ENCODE measurements at places on chromosomes 16 and 17. TPM values are rescaled to one million over a fixed set of nuclear protein-coding genes. Genes with fewer than 3 reads are reported as not detected.

GRCh38 chr16:77885571-77886295 is 97.4 kb downstream of the VAT1L start:
- H3K27me3 ChIP-seq, result no peaks in the 10 kb centered on the region
- H3K27ac ChIP-seq, result no peak overlapping the region
- H3K4me3 ChIP-seq, result no peak overlapping the region
- no peaks in the 10 kb centered on the region for H3K4me1 ChIP-seq

- H3K27me3 ChIP-seq, result no peaks in the 10 kb centered on the region
- no peak overlapping the region for H3K4me3 ChIP-seq
- H3K36me3 ChIP-seq, result peaks cover 2% of the 10 kb centered on the region
- no peak for DNase-seq
- peaks cover 63% of the 10 kb centered on the region for H3K4me1 ChIP-seq
These were observed 31.2 kb downstream of the NSMCE1 start for GRCh38 chr16:27237219-27238015.

- no peaks in the 10 kb centered on the region for H3K27me3 ChIP-seq
- H3K4me3 ChIP-seq, result no peak overlapping the region
- no peak for DNase-seq
- peaks cover 10% of the 10 kb centered on the region for H3K4me1 ChIP-seq
- H3K36me3 ChIP-seq, result peaks cover 31% of the 10 kb centered on the region
- H3K27ac ChIP-seq, result no peak overlapping the region
These were observed 20.8 kb downstream of the CIAPIN1 start for GRCh38 chr16:57426356-57426755.

DNA sequence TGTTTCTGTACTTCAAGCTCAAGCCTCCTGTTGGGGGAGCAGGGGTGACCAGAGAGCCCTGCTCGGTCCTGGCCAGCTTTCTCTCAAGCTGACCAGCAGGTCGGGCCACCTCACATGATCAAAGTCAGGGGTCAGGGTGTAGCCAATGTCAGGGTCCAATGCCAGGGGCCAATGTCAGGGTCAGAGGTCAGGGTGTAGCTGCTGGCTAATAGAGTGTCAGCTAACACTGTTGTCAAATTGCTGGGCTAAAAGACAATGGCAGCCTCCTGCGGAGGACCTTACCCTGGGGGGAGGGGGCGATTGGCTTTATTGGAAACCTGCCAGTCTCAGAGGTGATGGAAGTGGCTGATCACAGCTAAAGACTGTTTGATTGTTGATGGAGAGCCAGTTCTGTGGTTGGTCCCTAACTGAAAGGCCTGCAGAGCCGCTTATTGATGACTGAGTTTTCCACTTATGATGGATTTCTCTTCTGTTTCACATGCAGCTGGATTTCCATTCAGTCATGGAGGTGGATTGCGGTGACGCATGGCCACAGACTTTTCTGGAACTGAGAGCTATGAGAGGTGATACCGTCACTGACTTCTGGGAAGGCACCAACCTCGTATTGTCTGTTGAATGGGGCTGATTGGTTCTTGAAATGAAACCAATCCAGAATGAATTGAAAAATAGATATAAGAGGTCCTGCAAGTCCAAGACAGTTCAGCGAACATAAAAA is 97.4 kb upstream of the ZFHX3 start:
- no peaks in the 10 kb centered on the region for H3K36me3 ChIP-seq
- no peak for DNase-seq
- no peak overlapping the region for H3K4me3 ChIP-seq
- H3K27me3 ChIP-seq, result peaks cover 4% of the 10 kb centered on the region
- no peak overlapping the region for H3K27ac ChIP-seq

DNA sequence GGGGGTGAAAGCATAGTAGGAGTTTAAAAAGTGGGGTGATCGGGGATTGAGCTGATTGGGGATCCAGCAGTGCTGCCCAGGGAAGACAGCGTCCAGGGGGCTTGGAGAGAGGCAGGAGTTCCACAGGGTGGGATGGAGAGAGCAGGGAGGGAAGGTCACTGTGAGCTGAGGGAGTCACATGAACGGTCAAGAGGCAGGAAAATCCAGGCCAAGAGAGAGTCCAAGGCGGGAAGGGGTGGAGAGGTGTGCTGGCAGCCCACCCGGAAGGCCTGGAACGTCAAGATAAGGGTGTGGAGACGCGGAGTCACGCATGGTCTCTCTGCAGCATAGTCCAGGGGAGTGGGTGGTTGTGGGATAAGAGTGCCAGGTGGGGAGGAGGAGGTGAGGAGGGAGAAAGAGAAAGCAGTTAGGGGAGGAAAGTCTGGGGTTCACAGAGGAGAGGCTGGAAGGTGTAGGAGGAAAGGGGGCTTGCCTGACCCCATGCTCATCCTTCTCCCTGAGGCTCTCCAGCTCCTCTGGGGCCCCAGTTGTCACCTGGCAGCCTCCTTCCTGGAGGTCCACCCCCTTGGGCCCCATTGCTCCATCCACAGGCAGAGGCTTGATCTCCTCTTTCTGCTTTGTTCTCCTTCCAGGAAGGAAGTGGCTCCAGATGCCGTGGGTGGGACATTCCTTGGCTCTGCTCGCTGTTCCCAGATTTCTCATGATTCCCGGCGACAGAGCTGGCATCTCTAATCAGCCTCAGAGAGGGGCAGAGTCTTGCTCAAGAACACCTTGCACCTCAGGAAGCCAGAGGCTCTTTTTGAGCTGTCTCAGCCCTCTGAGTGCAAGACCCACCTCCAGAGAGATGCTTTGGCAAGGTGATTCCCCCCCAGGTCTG is 28.7 kb downstream of the CCR7 start:
- peak overlapping the region; percentile 55 for H3K27ac ChIP-seq
- H3K36me3 ChIP-seq, result no peaks in the 10 kb centered on the region
- DNase-seq, result no peak

GRCh38 chr17:40075942-40076498 is 13.3 kb downstream of the THRA start:
- no peak for DNase-seq
- peaks cover 8% of the 10 kb centered on the region for H3K36me3 ChIP-seq
- no peaks in the 10 kb centered on the region for H3K27me3 ChIP-seq
- no peak overlapping the region for H3K4me3 ChIP-seq
- H3K27ac ChIP-seq, result peak overlapping the region; percentile 75
- peaks cover 32% of the 10 kb centered on the region for H3K4me1 ChIP-seq

DNA sequence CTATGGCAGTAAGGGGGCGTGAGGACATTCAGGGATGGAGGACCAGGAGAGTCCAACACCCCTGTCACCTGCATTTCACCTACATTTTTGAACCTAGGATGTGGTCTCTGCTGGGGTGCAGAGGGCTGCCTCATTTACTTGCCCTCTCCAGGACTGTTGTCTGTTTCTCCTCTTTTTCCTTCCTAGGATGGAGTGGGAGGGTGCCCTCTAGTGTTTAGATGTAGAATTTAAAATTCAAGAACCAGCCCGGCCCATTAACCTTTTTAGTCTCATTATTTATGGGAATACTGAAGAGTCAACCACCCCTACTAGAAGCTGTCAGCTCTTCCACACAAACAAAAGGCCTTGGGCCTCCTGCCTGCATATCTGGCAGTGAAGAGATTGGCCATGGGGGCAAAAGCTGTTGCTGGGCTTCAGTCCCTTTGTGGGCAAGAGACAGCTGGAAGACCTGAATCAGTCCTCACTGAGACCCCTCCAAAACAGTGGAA is 2.5 kb upstream of the STARD3 start:
- DNase-seq, result peak; percentile 37
- H3K27ac ChIP-seq, result no peak overlapping the region
- H3K4me1 ChIP-seq, result peaks cover 26% of the 10 kb centered on the region
- peaks cover 16% of the 10 kb centered on the region for H3K27me3 ChIP-seq
- H3K36me3 ChIP-seq, result no peaks in the 10 kb centered on the region
- H3K4me3 ChIP-seq, result no peak overlapping the region

GRCh38 chr16:69563605-69564580 is 1.9 kb upstream of the NFAT5 start:
- peak overlapping the region; percentile 91 for H3K4me3 ChIP-seq
- peaks cover 21% of the 10 kb centered on the region for H3K36me3 ChIP-seq
- peaks cover 31% of the 10 kb centered on the region for H3K4me1 ChIP-seq
- H3K27ac ChIP-seq, result peak overlapping the region; percentile 89
- peaks cover 1% of the 10 kb centered on the region for H3K27me3 ChIP-seq
- peak; percentile 39 for DNase-seq

DNA sequence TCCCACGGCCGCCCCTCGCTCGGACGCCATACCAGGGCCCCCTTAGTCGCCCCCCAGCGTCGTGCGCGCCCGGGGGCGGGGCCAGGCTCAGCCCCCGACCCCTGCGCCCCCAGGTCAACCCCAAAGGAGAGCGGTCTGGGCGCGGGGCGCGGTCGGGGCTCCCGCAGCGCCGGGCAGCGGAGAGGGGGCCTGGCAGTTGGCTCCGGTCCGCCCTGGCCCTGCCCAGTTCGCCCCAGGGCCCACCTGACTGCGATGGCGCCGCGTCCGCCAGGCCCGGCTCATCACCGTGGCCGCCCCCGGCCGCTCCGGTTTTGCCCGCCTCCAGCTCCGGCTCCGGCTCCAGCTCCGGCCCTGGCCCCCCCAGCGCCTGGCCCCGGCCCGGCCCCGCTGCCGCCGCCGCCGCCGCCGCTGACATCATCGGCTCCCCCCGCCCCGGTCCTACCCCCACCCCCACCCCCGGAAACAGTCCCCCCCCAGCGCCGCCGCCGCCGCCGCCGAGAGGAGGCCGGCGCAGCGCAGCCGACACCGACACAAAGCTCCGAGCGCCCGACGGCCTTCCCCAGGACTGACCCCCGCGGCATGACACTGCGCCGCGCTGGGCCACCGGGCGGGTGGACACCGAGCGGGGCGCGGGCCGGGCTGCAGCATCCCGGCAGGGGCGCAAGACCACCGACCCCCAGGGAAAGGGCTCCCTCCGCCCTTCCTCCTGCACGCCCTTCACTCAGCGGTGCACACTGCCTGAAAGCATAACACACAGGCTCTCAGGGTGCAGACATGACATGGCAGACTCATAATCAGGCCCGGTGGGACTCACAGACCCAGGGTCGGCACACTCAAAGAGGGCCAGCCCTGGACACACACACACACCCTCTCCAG is at the start of gene ZBTB4:
ZBTB4 (minus strand) TSS at position 419 of the 876 bp plus-strand sequence. CDS start 12,830 bp downstream, outside the sequence.
- peak within 1 kb of the TSS; percentile 96 for H3K4me3 ChIP-seq
- peaks cover 16% of the 10 kb centered on the region for H3K27me3 ChIP-seq
- DNase-seq, result peak; percentile 17

- H3K27ac ChIP-seq, result no peak overlapping the region
- DNase-seq, result no peak
- H3K36me3 ChIP-seq, result peaks cover 19% of the 10 kb centered on the region
- H3K4me3 ChIP-seq, result no peak overlapping the region
These were observed 11.2 kb downstream of the TADA2A start for GRCh38 chr17:37417852-37418251.

DNA sequence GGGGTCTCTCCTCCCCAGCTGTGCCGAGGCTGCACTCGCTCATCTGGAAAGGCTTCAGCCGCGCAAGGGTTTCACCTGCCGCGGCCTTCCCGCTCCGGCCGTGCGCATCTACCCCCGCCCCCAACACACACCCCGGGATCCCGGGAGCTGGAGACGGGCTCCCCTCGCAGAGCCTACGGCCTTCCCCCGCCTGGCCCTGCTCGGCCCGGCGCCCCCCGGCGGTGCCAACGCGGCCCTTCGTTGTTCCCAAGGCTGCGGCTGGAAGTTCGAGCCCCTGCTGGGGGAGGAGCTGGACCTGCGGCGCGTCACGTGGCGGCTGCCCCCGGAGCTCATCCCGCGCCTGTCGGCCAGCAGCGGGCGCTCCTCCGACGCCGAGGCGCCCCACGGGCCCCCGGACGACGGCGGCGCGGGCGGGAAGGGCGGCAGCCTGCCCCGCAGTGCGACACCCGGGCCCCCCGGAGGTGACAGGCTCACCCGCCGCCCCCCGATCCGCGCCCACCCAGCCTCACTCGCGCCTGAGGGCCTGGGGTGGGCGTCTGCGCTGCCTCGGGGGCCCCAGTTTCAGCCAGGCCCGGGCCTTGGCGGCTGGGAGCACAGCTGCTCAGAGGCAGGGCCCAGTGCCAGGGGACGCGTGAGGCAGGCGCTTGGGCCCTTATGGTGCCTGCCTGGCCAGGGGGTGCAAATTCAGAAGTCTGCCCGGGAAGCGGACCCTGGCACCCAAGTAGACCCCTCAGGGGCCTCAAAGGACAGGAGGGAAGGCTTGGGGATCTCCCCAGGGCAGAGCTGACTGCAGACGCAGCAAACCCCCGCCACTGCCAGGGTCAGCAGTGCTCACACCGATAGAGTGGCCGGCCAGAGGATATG is 11.2 kb downstream of the GALK1 start:
- peak overlapping the region; percentile 53 for H3K4me3 ChIP-seq
- no peak overlapping the region for H3K27ac ChIP-seq
- H3K27me3 ChIP-seq, result peaks cover 1% of the 10 kb centered on the region

DNA sequence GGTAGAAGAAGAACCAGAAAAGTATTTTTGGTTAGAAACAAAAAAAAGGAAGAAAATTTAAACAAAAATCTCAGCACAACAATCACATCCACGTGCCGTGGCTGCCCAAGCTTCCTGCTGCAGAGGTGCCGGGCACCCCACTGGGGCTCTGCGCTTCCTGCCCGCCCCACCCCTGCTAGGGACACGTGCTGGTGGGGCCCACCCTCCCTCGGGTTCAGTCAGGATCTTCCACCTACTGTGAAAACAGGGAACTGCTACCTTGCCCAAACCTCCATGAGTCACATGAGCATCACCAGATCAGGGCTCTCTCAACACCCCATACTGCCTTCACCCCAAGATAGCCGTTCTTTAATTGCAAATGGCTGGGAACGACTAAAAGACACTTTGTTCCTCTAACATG is 24.4 kb upstream of the CYTH1 start:
- H3K27ac ChIP-seq, result peak overlapping the region; percentile 31
- H3K27me3 ChIP-seq, result peaks cover 2% of the 10 kb centered on the region
- H3K36me3 ChIP-seq, result peaks cover 60% of the 10 kb centered on the region
- H3K4me1 ChIP-seq, result peaks cover 31% of the 10 kb centered on the region
- no peak overlapping the region for H3K4me3 ChIP-seq

- peak; percentile 28 for DNase-seq
- H3K27ac ChIP-seq, result no peak within 1 kb of the TSS
- peaks cover 10% of the 10 kb centered on the region for H3K4me1 ChIP-seq
- H3K27me3 ChIP-seq, result peaks cover 23% of the 10 kb centered on the region
- peak within 1 kb of the TSS; percentile 68 for H3K4me3 ChIP-seq
These were observed at the start of gene STAT5A for GRCh38 chr17:42287977-42288802. TSS of gene STAT5A (plus strand) at chr17:42288498. CDS start at chr17:42289412, 914 bp downstream.

- DNase-seq, result peak; percentile 71
- H3K4me1 ChIP-seq, result peaks cover 22% of the 10 kb centered on the region
- peaks cover 8% of the 10 kb centered on the region for H3K27me3 ChIP-seq
- H3K36me3 ChIP-seq, result no peaks in the 10 kb centered on the region
These were observed 337.8 kb upstream of the CDH5 start for GRCh38 chr16:66028510-66029216.

SDR42E1 gene
- total RNA-seq, result not detected

AATK gene
- 0.27 TPM for total RNA-seq

C16orf54 gene
- total RNA-seq, result not detected

CHST5 gene
- total RNA-seq, result not detected

CCL4L2 gene
- total RNA-seq, result not detected
